ENCODE measurements at places on chromosomes 2 and 18.
A peak's percentile ranks its signal among the peaks of the same experiment; 100 is the strongest.

GRCh38 chr2:20352581-20353216 lies 2.1 kb upstream of the PUM2 start:
- DNase-seq = no peak

GRCh38 chr2:236177967-236178889 lies 10.0 kb upstream of the GBX2 start:
- no peak for DNase-seq

GRCh38 chr18:69523582-69523981 lies 122.9 kb downstream of the DOK6 start:
- no peak for DNase-seq

GRCh38 chr2:58131191-58132011 lies 84.8 kb downstream of the VRK2 start:
- peak; percentile 5 for DNase-seq

DNA sequence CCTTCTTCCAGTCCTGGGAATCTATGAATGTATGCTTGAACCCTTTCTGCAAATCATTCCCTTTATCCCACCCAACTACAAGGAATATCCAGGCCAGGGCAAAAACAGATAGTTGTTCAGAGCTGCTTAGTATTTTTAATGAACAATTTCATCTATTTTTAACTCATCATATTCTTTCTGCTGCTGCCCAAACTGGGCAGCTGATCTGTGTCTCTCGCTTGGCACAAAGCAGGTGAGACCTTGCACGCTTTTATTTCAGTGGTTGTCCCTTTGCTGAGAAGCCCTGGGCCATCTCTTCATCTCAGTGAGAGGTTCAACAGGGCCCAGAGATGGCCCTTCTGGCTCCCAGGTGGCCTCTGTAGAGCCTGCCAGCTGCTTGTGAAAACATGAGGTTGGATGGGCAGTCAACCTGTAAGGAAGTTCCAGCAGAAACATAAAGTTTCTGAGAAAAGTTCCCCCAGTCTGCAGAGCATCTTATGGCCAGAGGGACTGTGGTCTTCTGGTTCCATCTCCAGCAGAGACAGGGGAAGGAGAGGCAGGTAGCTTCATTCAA lies 57.5 kb downstream of the MYCN start:
- DNase-seq = no peak
